ENCODE measurements at places on chromosomes 12 and 14.

- DNase-seq: no peak
These were observed 18.9 kb downstream of the CCDC88C start for GRCh38 chr14:91398707-91399106.

DNA sequence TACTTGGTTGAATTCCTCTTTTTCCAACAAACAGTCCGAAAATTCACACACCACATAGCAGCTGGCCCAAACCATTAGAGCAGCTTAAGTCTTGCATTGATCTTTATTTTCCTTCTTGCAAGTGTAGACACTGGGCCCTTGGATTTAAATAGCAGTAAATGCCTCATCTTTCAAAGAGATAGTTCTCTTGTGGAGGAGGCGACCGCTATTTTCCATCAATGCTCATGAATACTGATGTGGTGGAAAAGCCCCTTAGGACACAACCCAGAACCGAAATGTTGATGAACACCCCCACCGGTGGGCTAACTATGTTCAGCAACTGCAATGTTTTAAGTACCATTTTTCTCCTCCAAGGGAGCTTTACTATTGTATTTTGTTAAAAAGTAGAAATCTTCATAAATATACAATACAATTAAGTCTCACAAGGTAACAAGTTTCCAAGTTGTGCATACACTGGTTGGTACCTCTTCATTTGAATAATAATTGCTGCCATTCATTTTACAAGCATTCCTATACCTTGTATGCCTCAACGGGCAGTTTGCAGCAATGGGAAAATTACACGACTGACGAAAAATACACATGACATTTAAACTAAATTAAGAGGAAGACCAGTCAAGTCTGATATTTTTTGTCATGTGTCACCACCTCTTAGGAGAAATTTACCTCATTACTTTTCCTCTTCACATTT is 18.0 kb downstream of the NIN start:
- peak; percentile 42 for DNase-seq

GRCh38 chr14:102318781-102319276 is 717 bp upstream of the ZNF839 start:
- DNase-seq: no peak

DNA sequence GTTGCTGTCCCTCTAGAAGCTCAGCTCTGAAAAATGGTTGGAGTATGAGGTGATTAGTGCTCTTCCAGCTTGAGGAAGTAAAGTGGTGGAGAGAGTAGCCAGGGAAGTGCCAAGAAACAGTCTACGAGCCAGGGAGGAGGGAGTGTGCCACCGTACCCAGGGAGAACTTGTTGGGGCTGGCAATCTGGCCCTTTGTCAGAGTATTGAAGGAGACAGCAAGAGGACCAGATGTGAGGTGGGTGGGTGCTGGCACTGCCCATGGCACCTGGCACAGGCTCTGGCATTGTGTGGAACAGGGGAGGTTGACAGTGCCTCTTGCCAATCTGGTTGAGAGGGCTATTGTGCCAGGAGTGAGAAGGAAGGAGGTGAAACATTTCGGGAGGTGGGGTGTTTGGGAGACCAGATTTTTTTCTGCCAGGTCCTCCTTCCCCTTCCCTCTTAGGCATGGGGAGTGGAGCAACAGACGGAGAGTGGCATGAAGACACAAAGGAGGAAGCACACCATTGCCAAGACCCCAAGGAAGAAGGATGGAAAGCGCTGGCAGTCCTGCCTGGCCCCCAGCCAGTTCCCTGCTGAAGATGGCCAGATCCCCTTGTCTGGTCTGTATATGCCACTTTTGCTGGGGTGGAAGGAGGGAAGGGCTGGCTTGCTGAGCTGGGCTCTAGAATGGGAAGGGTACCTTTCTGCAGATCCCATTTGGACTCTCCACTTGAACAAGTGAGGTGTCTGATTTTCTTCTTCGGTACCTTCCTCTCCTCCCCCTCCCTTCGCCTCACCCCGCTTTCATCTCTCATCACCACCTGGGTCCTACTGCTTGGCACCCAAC is 37.5 kb downstream of the ZFHX2 start:
- DNase-seq: no peak

DNA sequence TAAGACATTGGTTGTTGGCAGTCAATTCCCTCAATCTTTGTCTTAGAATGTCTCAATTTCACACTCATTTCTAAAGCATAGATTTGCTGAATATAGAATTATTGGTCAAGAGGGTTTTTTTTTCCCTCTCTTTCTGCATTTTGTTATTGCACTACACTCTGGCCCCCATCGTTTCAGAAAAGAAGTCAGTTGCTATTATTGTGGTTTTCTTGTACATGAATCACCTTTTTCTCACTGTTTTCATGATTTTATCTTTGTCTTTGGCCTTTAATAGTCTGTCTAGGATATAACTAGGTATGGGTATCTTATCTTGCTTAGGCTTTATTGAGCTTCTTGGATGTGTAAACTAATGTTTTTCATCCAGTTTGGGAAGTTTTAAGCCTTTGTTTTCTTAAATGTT is 194.3 kb upstream of the DAAM1 start:
- no peak for DNase-seq

GRCh38 chr14:62988967-62989366 is 56.3 kb downstream of the KCNH5 start:
- DNase-seq: no peak

GRCh38 chr12:127761880-127762279 is 505.1 kb upstream of the TMEM132C start:
- DNase-seq: no peak

DNA sequence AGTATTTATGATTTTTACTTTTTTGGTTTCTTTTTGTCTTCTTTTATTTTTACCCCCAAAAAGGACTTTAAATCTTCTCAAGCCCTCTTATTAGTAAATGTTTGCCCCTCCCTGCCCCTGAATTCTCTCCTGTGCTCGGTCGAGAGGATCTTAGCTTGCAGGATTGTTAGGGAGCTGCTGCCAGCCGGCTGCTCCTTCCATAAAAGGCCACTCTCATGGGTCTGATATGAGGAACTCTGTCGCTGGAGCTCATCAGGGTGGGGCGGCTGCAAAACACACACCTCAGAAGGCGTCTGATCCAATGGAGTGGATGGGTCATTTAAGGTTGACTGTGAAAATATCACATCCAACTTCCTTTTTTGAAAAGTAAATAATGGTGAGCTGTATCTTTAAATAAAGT is 8.5 kb downstream of the LTBR start:
- DNase-seq: no peak

- DNase-seq: no peak
These were observed 11.8 kb downstream of the PDE1B start for GRCh38 chr12:54561164-54561563.

DNA sequence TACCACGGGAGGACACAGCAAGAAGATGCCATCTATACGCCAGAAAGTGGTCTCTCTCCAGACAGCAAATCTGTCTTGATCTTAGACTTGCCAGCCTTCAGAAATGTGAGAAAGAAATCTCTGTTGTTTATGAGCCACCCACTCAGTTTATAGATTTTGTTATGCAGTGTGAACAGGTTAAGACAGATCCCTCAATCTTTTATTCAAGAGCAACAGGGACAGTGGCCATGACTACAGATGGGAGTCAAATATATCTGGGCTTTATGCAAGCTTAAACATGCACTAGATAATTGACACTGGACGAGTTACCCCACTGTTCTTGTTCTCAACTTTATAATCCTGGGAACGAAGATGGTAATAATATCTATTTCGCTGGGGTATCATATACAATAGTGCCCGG is 288.7 kb downstream of the RPAP3 start:
- DNase-seq: no peak

DNA sequence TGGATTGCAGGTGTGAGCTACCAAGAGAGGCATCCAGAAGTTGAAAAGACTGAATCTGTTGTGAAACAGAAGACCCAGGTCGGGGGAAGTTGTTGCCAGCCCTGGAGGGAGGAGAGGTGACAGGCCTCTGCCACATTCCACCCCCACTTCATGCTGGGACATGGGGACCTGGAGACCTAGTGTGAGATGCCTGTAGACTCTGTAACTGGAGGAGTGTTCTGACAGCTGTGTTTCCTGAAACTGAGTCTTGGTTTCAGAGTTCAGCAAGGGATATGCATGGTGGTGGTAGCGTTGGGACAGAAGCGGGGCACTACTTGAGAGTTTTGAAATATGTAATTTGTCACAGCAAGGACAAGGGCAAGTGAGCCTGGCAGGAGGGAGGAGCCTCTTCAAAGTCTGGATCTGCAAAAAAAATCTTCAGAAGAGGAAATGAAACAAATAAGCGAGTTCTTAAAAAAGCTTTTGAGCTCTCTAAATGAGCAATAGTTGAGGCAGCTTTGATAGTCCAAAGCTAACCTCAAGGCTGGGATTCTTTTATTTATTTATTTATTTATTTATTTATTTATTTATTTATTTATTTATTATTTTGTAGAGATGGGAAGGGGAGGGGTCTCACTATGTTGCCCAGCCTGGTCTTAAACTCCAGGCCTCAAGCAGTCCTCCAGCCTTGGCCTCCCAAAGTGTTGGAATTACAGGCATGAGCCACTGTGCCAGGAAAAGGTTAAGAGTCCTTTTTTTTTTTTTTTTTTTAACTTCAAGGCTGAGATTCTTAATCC is 58.9 kb upstream of the EEA1 start:
- no peak for DNase-seq

- DNase-seq: no peak
These were observed 20.8 kb upstream of the AMN start for GRCh38 chr14:102901633-102902032.

DNA sequence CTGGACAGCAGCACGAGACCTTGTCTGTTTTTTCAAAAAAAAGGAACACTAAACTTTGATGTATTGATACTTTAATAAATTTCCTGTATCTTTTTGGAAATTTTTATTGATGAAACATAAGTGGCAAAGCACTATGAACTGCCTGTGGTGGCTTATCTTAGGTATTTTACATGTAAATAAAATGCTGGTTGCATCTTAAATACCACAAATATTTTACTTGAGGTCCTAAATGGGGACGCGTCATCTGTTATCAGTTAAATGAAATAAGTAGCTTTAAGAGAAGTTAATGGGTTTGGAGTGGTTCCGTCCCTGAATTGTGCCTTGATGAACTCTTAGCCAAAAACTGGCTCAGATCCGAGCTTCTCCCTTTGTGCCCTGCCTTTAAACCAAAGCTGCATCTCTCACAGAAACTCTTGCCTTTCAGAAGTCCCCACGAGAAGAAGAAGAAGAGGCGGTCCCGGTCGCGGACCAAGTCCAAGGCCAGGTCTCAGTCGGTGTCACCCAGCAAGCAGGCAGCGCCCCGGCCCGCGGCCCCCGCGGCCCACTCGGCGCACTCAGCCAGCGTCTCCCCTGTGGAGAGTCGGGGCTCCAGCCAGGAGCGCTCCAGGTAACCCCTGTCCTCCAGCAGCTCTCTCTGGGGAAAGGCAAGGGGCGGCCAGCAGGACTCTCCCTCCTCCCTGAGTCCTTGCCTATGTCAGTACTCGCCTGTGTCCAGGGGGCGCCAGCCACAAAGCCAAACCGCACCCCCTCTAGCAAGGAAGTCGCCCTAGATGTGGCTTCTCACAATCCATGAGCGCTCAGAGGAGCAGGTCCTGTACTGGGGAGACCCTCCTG is 31.2 kb upstream of the MMP17 start:
- DNase-seq: no peak

GRCh38 chr12:116529048-116529447 is 30.1 kb upstream of the MAP1LC3B2 start:
- no peak for DNase-seq

GRCh38 chr12:13069380-13069779 is 25.2 kb downstream of the FAM234B start:
- no peak for DNase-seq

DNA sequence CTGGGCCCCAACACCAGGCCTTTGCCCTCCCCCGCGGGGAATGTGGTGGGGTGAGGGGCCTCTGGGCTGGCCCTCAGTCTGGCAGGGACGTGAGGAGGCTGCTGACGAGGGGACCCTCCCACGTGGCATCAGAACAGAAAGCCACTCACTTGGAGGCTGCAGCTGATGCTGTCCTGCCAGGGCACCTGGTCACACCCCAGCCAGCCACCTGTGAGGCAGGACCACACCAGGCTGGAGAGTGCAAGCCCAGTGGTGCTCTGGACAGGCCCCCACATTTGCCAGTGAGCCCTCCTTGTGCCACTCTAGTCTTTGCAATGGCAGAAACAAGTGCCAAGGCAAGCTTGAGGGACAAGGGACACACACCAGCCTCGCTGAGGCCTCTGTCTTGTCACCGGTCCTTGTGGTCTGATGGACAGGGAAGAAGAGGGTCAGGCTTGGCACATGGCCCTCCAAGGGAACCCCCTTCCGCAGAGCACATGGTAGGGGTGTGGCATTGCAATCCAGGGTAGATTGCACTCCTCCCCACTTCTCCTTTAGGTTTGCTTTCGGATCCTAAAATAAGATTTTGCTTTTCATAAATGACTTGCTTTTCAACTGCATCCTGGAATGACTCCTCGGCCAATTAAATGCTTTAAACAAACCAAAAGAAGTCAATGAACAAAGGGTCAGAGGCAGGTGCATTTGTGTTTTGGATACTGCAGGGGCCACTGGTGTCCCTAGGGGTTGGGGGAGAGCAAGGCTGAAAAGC is 53.7 kb downstream of the CCDC88C start:
- no peak for DNase-seq

- no peak for DNase-seq
These were observed 16.8 kb downstream of the EML1 start for GRCh38 chr14:99809859-99810558.

GRCh38 chr12:58895053-58895452 is 25.3 kb downstream of the LRIG3 start:
- DNase-seq: no peak

DNA sequence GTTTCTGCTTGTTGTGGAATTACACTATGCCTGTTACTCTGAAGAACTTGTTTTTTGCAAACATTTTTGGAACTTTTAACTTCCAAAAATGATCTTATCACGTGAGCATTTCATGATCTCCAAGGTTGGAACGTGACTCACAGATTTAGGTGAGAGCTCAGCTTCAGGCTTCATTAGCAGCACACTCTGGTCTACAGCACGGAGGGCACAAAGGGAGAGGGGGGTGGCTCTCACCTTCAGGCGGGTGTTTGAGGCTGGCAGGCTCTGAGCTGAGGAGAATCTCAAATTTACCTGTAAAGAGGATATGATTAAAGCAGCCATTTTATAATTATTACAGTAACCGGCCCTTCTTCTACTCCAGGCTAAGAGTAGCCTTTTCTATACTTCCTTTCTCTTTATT is 45.3 kb upstream of the PZP start:
- no peak for DNase-seq

- peak; percentile 67 for DNase-seq
These were observed 8.9 kb downstream of the VAMP1 start for GRCh38 chr12:6461401-6462233.

DNA sequence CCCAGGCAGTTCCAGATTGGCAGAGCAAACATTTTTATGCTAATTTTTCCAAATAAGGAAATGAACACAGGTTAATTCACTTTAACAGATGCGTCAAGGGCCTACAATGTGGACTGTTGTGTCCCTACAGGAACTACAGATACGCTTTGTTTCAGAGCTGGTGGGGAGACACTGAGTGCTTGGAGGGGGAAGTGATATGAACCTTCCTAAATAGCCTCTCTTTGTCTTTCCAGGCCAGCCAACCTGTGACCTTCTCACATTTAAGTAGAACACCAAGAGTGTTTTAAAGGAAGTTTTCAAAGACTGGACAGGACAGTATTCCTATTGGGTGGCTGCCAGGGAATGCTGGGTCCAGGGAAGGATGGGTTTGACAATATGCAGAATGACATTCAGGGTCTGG is 141.3 kb downstream of the ZNF664 start:
- DNase-seq: no peak

GRCh38 chr12:32603071-32603470 is 76.0 kb upstream of the DNM1L start:
- DNase-seq: no peak

GRCh38 chr12:114858388-114859146 is 174.6 kb upstream of the TBX3 start:
- no peak for DNase-seq

All from activated naive CD4-positive, alpha-beta T cell treated with anti-CD3 and anti-CD28 coated beads, Interleukin-2, amount 50 U/mL, for 16 hours (primary cell).